ENCODE measurements at places on chromosomes 7 and 10.

DNA sequence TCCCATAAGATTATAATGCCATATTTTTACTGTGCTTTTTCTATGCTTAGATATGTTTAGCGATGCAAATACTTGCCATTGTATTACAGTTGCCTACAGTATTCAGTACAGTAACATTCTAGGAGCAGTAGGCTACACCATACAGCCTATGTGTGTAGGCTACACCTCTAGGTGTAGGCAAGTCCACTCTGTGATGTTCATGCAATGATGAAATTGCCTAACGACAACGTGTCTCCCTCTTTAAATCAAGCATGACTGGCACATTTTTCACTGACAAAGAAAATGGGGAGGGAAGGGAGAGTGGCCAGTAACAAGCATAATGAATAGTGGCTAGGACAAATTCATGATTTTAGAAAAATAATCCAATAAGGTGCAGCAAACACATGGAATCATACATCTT, 1.7 kb downstream of the NCAPG2 start:
- DNase-seq = no peak

- no peak for DNase-seq
Observed at GRCh38 chr10:101478956-101479355, 109.1 kb downstream of the POLL start.

GRCh38 chr10:121886997-121887622, 40.7 kb downstream of the ATE1 start:
- DNase-seq = peak; percentile 46

DNA sequence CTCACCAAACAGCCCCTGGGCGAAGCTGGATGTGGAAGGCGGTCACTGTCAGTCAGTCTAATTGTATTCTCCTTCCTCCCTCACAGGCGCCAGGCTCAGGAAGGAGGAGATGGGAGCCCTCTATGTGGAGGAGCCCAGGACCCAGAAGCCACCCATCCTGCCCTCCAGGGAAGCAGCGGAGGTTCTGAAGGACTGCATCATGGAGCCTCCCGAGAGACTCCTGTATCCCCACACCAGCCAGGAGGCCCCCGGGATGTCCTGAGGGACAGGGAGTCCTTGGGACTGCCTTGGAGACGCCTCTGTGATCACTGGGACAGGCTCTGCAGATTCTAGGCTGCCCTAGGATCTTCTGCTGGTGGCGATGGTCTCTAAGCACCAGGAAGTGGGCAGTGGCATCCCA, 9.7 kb upstream of the ATP6V0E2 start:
- DNase-seq = no peak

DNA sequence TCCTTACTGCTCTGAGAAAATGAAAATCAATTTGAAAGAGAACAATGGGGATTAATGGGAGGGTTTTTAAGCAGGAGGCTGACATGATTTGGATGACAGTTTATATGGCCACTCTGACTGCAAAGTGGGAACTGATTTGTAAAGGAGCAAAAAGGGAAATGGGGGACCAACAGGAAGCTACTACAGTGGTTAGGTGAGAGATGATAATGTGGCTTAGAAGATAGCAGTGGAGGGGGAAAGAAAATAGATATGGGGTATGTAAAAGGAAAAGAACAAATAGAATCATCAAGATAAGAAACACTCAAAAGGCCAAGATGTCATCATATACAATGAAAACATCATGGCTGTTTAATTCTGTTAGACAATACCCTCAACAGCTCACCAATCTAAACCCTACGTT, 177.5 kb downstream of the ANK3 start:
- DNase-seq = no peak

GRCh38 chr7:122155566-122155965, 11.5 kb upstream of the AASS start:
- no peak for DNase-seq

- peak; percentile 58 for DNase-seq
Observed at GRCh38 chr7:29564496-29565223, 1.0 kb downstream of the PRR15 start.

Measured in inflammatory macrophage treated with lipopolysaccharide for 4 hours (primary cell).